ENCODE measurements at places on chromosomes 6 and 20.

- DNase-seq = no peak
Observed at GRCh38 chr6:113287396-113287795, 569.7 kb upstream of the MARCKS start.

- DNase-seq = no peak
Observed at GRCh38 chr6:35024551-35025054, 116.5 kb downstream of the TCP11 start.

- DNase-seq = no peak
Observed at GRCh38 chr6:32796848-32797776, 19.7 kb downstream of the HLA-DOB start.

GRCh38 chr20:15061955-15062354 lies 724.5 kb upstream of the FLRT3 start:
- DNase-seq = peak; percentile 53

Measured in epithelial cell of proximal tubule (primary cell).